ENCODE measurements at places on chromosomes 7 and 10.

- DNase-seq = no peak
Measured at GRCh38 chr7:90607196-90607595, 11.1 kb downstream of the CDK14 start.

DNA sequence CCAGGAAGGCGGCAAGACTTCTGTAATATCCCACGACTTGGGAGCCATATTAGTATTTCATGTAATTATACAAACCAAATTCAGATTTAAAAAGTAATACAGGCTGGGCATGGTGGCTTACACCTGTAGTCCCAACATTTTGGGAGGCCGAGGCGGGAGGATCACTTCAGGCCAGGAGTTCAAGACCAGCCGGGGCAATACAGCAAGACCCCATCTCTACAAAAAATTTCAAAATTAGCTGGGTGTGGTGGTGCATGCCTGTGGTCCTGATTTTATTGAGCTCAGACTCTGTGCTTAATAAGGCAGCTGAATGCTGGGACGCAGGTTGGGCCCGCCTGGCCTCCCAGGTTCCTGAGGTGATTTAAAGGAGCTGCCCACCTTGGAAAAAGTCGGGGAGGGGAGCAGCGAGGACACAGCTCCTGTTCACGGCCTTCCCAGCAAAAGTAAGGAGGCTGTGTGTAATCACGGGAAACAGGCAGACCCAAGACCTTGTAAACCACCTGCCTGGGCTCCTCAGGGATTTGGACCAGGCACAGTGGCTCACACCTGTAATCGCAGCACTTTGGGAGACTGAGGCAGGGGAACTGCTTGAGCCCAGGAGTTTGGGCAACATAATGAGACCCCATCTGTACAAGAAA lies 93.0 kb upstream of the DNAAF5 start:
- DNase-seq = no peak

- DNase-seq = no peak
Measured at GRCh38 chr7:55034776-55035175, 16.0 kb downstream of the EGFR start.

- no peak for DNase-seq
Measured at GRCh38 chr10:119331061-119331460, 123.7 kb downstream of the GRK5 start.

GRCh38 chr7:139575338-139575680 lies 51.8 kb downstream of the CLEC2L start:
- DNase-seq = no peak
